CD8-positive, alpha-beta T cell (primary cell): ENCODE measurements at places on chromosomes 4 and X. TPM values are rescaled to one million over a fixed set of nuclear protein-coding genes. Genes with fewer than 3 reads are reported as not detected.

DNA sequence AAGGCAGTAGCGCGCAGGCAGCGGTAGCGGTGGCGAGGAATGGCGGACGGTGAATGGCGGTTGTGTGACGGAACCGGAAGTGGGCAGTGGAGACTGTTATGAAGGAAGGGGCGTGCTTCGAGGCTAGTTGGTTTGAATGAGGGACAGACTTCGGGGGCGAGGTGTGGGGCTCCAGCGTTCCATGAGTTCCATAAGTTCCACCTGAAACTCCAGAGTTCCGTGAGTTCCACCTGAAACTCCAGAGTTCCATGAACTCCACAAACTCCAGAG lies 70.2 kb downstream of the FAM47C start:
- no peak for DNase-seq

GRCh38 chr4:83036991-83037665 lies 2.1 kb downstream of the COPS4 start:
- DNase-seq = no peak

DNA sequence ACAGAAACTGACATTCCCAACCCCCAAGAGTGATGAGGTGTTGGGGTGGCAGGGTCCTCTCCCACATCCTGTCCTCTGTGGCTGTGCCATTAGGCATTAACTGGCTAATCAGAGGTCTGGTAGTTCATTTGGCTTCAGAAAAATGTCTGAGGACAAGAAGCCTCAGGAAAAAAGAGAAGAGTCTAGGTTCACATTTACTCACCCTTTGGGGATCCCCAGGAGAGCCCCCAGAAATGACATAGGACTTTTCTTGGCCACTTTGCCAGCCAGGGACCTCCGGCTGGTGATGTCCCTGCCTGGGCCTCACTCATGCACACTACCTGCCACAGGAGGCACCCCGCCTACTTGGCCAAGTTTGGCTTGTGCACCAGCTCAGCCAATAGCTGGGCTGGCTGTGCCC lies 173.0 kb downstream of the RBM46 start:
- DNase-seq = no peak

GRCh38 chrX:108331126-108331909 lies 106.9 kb downstream of the COL4A6 start:
- no peak for DNase-seq

GRCh38 chr4:62528874-62529273 lies 1328.7 kb downstream of the ADGRL3 start:
- no peak for DNase-seq

- DNase-seq = no peak
These were observed 68.7 kb upstream of the DCLK2 start for GRCh38 chr4:150009533-150009932.

DNA sequence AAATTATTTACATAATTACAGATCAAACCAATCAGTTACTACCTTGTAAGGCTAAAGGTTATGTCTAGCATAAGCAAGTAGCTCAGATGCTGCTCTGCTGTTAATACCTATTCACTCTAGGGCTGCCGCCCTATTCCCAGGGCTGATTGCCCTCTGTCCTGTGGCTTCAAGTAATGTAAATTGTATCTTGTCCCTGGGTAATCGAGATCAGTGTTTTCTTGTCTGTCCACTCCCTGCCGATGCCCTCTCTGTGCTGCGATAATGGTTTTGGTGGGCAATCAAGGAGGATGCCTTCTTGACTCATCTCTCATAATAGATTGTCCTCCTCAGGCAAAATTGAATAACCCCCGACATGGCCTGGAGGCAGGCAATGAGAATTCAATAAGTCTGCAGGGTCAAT lies 641.0 kb upstream of the PITX2 start:
- DNase-seq = no peak

- no peak for DNase-seq
These were observed 3.3 kb upstream of the EREG start for GRCh38 chr4:74361671-74362070.

MSANTD1 gene
- 0.76 TPM for total RNA-seq

LYAR gene
- total RNA-seq = 59.0 TPM

FTHL17 gene
- not detected for total RNA-seq

HSD17B13 gene
- 0.27 TPM for total RNA-seq

DKC1 gene
- 72.8 TPM for total RNA-seq

SSX4 gene
- not detected for total RNA-seq
